Foreskin keratinocyte (primary cell): ENCODE measurements at places on chromosomes 5 and 9.

DNA sequence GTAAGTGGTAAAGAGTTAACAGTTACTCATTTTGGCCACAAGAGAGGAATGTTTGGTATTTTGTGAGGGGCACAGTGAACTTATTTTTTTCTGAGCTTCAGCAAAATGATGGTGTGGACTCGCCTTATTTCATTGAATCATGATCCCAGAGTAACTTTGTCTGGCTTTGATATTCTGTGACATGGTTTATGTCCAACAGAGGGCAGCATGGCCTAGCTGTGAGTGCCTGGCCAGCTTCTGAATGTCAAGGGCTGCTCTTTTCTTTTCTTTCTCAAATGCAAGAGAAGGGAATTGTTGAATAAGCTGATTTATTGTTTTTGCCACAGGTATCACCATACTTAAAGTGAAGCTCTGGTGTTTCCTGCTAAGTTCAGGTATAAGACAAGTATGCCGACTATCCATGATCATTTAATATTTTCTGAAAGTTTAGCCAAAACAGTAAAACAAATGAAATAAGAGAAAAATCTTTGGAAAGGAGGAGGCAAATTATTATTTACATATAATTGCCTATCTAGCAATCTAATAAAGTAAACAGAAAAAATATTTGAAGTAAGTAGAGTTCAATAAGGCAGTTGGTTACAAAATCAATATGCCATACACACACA, 31.7 kb downstream of the MRPL22 start:
- DNase-seq: no peak

DNA sequence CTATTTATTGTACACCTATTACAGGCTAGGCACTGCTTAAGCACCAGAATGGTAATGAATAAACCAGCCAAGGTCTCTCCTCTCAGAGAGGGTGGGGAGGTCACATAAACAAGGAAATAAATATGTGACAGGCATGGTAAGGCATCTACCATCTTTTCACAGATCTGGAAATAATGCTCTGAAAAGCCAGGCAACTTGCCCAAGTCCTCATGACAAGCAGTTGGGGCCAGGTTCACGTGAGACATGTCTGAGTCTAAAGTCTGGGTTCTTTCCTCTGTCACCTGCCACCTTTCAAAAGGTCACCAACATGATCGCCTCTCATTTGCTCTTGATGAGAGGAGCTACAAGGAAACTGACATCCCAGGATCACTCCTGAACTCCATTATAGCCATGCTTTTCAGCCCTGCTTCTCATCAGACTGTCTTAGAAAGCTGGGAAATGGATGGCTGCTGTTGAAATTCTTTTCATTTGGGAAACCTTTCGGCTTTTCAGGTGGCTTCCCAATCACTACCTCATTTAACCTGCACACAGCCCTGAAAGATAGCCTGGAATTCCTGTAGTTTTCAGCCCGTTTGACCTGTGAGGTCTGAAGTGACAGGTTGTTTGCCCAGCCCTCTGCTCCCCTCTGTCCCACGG, 123.1 kb downstream of the CRB2 start:
- DNase-seq: no peak

- no peak for DNase-seq
These were observed 342.0 kb downstream of the MLLT3 start for GRCh38 chr9:20280330-20280729.

GRCh38 chr9:85228111-85228855, 513.5 kb downstream of the AGTPBP1 start:
- no peak for DNase-seq

GRCh38 chr5:159552751-159553150, 222.5 kb upstream of the IL12B start:
- peak; percentile 41 for DNase-seq

DNA sequence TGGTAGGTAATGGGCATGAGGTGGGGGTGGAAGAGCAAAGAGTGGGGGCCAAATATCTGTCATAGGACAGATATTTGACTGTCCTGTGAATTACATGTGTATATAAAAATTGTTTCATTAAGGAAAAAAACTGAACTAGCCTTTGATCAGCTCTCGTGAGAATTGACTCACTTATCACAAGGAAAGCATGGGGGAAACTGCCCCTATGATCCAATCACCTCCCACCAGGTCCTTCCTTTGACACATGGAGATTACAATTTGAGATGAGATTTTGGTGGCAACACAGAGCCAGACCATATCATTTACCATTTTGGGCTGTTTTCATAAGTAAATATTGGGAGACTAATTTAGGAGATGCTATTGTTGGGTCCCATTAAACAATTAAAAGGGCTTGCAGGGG, 63.2 kb upstream of the FYB1 start:
- DNase-seq: no peak

GRCh38 chr9:131679261-131680020, 60.4 kb downstream of the RAPGEF1 start:
- DNase-seq: no peak

GRCh38 chr5:56833325-56833724, 18.0 kb downstream of the MAP3K1 start:
- no peak for DNase-seq

DNA sequence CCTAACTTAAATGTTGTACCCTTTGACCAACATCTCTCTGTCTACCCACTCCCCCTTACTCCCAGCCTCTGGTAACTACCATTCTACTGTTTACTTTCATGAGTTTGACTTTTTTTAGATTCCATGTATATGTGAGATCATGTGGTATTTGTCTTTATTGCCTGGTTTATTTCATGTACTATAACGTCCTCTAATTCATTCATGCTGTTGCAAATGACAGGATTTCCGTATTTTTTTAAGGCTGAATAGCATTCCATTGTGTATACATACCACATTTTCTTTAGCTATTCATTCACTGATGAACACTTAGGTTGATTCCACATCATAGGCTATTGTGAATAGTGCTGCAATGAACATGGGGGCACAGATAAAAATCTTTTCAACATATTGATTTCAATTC, 11.8 kb upstream of the NDUFB6 start:
- DNase-seq: no peak

DNA sequence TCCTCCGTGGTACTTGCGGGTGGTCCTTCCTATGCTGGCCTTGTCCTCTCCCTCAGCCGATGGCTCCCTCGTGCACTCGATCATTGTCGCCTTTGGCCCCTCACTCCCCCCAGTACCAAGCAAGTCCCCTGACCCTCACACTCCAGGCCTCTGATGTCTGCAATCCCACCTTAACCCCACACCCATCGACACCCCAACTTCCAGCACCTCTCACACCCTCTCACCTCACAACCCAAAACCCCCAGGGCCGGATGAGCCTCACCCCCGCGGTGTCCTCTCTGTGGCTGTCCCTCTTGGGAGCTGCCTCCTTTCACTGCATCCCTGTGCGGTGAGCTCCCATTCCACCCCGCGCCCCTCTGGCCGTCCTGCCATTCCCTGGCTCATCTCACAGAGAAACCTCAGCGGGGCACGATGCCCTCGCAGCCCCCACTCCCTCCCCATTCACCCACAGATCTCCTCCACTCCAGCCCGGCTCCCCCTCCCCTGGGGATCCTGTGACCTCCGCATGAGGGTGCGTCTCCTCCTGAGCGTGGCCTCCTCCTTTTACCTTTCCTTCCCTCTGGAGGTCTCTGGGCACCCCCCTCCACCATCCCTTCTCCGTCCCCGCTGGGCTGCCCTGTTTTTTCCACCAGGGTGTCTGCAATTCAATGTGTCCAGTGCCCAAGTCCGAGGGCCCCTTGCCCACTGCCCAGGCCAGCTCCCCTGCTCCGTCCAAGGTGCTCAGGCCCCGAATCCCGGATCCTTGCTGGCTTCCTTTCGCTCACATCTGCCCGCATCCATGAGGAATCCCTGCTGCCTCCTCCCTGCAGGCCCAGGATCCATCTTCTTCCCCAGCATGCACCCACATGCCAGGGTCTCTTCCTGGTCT, 15.8 kb upstream of the RNU6ATAC start:
- DNase-seq: no peak

DNA sequence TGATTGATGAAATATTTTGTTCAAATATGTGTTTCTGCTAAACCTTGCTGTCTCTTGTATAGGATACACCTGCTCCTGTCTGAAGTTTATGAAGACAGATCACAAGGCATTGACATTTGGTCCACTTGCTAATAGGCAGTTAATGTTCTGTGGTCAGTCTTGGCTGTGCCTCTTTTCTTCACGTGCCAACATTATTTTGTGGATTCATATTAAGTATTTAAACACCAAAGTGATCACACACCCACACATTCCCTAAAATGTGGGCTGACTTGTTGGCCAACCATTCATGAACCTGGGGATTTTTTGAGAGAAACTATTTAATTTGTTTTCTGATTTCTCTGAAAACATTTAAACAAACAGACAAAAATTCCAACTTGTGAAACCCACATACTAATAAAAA, 33.7 kb downstream of the ZNF462 start:
- no peak for DNase-seq

- DNase-seq: no peak
These were observed 2.9 kb upstream of the CAMSAP1 start for GRCh38 chr9:135910216-135910615.

- no peak for DNase-seq
These were observed 84.4 kb upstream of the NUDT12 start for GRCh38 chr5:103646698-103647614.

DNA sequence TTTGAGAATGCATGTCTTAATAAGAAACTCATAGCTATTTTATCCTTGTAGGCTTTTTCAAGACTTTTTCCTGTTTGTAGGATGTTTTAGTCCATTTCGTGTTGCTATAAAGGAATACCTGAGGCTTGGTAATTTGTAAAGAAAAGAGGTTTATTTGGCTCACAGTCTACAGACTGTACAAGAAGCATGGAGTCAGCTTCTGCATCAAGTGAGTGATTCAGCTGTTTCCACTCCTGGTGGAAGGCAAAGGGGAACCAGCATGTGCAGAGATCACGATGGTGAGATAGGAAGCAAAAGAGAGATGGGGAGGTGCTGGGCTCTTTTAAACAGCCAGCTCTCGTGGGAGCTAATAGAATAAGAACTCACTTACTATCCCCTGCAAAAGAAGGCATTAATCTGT, 177.3 kb downstream of the ALDH1A1 start:
- no peak for DNase-seq

DNA sequence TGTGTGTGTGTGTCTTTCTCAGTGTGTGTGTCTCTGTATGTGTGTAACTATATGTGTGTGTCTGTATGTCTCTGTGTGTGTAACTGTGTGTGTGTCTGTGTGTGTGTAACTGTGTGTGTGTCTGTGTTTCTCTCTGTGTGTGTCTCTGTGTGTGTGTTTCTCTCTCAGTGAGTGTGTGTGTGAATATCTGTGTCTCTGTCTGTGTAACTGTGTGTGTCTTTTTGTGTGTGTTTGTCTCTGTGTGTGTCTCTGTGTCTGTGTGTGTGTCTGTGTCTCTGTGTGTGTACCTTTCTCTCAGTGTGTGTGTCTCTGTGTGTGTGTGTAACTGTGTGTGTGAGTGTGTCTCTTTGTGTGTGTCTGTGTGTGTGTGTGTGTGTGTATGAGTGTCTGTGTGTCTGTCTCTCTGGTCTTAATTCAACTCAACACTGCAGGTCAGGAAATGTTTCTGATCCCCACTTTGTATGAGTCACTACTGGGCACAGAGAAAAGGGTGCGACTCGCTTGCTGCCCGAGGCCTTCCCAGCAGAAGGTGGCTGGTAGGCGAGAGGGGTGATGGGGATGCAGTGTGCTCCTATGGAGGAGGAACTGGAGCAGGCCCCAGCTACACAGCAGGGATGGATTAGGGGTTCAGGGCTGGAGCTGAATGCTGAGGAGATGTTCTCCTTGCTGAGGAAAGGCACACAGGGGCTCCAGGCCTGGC, 52.1 kb downstream of the NSG2 start:
- DNase-seq: peak; percentile 22

GRCh38 chr5:150217038-150217437, 27.2 kb downstream of the SLC6A7 start:
- DNase-seq: no peak

- DNase-seq: no peak
These were observed 15.3 kb downstream of the TRMO start for GRCh38 chr9:97907046-97907445.

GRCh38 chr9:15417626-15418025, 5.0 kb upstream of the SNAPC3 start:
- no peak for DNase-seq

DNA sequence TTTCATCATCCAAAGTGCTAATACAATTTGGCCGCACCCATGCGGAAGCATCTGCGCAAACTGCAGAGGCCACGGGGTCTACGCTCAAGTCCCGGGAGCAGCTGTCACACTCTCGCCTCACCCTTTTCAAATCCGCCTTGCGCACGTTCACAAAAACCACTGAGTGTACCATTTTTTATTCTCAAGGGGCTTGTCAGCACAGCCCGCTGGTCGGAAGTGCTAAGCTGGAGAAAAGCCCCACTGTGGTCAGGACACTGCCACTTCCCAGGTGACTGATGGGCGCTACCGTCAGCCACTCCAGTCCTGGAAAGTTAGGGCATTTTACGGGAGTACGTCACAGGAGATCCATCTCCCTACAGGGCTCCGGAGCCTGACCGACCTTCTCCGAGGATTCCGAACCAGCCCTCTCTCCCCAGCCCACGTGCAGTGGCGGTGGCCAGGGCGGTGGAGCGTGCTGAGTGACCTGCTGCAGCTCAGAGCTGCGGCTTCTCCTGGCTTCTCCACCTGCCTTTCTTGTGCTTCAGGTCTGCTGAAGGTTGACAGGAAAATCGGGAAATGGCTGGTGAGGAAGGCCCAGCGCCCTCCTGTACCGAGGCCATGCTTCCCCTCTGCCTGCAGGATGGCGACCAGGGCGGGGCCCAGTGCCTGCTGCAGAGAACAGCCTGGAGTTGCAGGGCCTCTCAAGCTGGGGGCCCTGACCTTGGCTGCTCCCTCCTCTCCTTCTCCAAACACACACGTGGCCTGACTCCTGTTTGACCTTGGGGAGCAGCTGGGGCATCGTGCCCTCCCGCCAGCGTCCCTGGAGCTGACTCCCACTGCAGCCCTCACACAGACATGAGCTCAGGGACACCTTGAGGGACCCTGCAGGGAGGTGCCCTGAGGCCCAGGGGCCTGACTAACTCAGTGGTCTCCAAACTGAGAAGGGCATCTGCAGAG, 14.3 kb downstream of the RASGEF1C start:
- DNase-seq: no peak

GRCh38 chr5:173778152-173778782, 109.9 kb upstream of the CPEB4 start:
- DNase-seq: no peak

- DNase-seq: no peak
These were observed 526 bp downstream of the CLIC3 start for GRCh38 chr9:136995772-136996311.

- no peak for DNase-seq
These were observed 462 bp downstream of the NUDCD2 start for GRCh38 chr5:163459462-163459818.

DNA sequence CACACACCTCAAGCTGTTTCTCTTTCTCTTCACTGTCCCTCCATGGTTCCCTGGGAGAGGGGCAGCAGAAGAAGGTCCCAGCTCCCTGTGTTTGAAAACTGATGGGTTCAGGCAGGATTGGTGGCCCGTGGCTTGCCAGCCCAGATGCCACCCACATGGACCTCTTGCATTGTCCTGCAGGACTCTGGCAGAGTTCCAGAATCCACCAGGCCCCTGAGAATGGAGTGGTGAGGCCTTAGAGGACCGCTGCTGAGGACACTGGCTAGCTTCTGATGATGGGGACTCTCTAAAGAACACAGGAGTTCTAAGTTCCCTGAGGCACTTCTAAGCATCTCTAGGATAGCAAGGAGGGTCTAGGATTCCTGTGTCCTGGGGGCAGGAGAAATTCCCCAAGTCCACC, 24.8 kb downstream of the CTSL start:
- DNase-seq: no peak
